ENCODE measurements at places on chromosomes 3 and 15.

- no peak for DNase-seq
These were observed 266.7 kb downstream of the CNTN3 start for GRCh38 chr3:74347563-74348268.

GRCh38 chr3:135513106-135514059 is 452.1 kb upstream of the PPP2R3A start:
- DNase-seq = no peak

- DNase-seq = no peak
These were observed 224.2 kb downstream of the MINAR1 start for GRCh38 chr15:79656151-79657000.

DNA sequence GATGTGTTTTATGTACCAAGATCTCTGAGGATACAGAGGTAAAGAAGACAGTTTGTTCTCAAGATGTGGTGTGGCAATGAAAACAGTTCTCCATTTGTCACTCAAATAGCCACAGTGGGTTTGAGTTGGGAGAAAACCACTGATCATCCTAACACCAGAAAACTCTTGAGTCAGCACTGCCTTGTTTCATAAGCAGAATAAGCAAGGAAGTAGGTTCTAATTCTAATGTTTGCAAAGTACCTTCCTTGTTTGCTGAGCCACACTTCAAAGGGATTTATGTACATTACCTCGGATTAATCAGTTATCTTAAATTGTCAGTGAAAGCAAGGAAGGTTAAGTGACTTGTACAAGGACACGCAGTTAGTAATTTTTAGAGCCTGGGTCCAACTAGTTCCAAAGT is 107.8 kb upstream of the BOC start:
- DNase-seq = no peak

DNA sequence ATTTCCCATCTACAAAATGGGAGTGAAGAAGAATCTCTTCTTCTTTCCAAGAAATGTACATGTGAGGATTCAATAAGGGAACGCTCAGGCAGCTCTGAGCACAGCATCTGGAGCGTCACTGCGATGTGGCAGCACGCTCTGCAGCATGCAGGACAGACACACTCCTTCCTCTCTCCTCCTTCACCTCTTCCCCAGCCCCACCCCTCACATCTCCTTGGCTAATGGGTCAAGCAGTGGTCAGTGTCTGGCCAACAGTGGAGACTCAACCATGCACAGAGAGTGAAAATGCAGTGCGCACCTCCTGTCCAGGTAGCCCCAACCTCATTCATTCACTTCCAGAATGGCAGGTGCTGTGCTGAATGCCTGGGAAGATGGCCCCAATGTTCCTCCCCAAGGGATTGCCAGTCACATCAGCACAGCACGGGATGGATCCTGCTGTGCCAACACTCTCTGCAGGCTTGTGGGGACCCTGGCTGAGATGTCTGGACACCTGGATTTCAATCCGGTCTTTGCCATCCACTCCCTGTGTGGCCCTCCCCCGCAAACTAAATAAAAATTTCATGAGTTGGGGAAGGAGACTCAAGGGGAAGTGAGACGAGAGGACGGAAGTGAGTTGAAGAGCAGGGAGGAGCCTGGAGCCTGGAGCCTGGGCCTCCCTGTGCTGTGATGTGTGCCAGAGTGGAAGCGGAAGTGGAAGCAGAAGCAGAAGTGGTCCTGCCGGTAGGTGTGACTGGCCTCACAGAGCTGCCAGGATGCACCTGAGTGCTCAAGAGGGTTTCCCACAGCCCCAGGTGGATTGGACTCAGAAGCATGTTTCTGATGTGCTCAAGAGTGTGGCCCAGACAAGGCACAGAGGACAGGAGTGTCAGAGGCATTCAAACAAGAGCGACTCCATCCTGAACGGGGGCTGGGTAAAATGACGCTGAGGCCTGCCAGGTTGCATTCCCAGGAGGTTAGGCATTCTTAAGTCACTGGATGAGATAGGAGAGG is 163.9 kb downstream of the SMAD6 start:
- no peak for DNase-seq

DNA sequence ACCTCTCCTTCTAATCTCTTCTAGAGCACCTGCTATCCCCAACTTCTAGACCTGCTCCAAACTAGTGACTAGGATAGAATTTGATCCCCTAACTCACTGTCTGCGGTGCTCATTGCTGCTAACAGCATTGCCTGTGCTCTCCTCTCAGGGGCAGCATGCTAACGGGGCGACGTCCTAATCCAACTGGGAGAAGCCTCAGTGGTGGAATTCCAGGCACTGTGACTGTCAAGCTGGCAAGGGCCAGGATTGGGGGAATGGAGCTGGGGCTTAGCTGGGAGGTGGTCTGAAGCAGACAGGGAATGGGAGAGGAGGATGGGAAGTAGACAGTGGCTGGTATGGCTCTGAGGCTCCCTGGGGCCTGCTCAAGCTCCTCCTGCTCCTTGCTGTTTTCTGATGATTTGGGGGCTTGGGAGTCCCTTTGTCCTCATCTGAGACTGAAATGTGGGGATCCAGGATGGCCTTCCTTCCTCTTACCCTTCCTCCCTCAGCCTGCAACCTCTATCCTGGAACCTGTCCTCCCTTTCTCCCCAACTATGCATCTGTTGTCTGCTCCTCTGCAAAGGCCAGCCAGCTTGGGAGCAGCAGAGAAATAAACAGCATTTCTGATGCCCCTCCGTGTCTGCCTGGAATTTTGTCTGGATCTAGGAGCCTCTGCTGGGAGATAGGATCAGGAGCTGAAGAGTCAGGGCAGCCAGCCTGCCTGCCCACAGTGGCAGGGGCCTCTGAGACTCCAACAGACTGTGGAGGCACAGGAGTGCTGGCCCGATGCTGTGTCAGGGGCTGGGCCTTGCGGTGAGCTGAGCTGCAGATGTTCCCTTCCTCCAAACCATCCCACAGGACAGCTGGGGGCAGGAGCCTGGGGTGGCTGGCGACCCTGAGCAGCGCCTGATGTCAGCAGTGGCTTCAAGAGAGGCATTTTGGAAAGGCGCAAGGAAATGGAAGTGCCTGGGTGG is 3.0 kb downstream of the ISLR start:
- DNase-seq = no peak

DNA sequence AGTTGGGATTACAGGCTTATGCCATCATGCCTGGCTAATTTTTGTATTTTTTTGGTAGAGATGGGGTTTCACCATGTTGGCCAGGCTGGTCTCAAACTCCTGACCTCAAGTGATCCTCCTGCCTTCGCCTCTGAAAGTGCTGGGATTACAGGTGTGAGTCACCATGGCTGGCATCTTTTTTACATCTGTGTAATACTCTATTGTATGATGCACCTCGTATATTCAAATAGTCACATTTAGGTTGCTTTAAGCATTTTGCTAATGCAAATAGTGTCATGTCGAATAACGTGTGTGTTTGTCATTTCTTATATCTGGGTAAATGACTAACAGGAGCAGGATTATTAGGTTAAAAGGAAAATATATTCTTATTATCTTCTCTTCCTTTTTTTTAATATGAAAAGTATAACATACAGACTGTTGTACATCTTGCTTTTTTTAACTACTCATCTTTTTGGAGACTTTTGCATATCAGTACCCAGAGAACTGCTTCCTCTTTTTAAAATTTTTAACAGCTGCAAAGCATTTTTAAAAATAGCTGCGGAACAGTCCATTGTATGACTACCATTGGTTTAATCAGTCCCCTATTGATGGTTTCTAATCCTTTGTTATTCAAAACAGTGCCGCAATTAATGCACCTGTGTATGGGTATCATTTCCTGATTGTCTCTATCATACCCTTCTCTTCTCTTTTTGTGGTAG is 13.4 kb downstream of the SCAMP5 start:
- DNase-seq = no peak

DNA sequence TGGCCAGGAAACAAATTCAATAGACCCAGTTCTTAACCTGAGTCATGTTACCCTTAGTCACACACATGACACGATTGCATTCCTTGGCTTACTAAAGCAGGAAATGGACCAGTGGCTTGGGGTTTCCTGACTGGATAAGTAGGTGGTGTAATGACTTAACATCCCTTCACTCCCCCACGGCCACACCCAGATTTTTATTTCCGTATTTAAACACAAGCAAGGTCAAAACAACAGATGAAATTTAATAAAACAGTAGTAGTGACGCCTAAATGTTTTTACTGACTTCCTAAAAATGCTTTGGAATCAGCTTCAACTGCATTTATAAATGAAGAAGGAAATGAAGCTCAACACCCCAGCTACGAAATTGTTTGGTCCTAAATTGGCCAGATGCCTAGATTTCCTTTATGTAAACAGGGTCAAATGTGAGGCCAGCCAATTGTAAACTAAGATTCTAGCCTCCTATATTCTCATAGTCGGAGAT is 324.3 kb downstream of the CHST2 start:
- peak; percentile 31 for DNase-seq

DNA sequence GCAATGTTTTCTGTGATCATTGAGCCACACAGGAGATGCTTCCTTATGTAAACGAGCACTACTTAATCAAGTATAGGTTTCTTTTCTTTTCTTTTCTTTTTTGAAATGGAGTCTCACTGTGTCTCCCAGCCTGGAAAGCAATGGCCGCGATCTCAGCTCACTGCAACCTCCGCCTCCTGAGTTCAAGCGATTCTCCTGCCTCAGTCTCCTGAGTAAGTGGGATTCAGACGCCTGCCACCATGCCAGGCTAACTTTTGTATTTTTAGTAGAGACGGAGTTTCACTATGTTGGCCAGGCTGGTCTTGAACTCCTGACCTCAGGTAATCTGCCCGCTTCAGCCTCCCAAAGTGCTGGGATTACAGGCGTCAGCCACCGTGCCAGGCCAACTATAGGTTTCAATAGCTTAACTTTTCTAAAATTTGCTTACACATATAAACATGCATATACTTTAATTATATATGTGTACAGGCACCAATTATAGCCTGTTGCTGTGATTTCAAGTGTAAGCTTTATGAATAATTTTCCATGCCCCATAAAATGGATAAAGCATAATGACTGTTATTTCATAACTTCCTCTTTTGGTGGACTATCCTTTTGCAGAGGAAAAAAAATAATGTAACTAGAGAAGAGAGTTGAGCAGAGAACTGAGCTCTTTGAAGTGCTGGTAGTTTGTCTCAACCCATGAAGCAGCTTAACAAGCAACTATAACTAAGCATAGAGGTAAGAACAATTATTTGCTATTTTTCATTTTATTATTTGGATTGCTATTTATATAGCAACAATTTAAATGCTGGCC is 24.8 kb upstream of the MBNL1 start:
- DNase-seq = peak; percentile 44

DNA sequence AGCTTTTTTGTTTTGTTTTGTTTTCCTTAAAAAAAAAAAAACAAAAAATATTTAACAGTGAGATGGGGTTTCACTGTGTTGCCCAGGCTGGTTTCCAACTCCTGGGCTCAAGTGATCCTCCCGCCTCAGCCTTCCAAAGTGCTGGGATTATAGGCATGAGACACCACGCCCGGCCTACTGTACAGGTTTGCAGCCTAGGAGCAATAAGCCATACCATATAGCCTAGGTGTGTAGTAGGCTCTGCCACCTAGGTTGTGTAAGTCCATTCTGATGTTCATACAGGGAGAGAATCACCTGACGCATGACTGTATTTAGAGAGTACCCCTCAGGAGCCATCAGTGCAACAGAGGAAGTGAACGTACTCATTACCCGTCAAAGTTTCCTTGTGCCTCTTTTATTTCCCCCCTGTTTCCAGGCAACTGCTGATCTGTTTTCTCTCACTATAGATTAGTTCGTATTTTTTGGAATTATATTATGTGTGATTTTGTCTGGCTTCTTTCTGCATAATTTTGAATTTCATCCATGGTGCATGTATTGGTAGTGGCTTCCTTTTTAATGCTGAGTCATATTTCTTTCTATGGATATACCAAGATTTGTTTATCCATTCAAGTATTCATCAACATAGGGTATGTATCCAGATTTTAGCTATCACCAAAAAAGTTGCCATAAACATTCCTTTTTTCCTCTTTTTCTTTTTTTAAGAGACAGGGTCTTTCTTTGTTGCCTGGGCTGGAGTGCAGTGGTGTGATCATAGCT is 9.9 kb downstream of the ACAD9 start:
- no peak for DNase-seq

DNA sequence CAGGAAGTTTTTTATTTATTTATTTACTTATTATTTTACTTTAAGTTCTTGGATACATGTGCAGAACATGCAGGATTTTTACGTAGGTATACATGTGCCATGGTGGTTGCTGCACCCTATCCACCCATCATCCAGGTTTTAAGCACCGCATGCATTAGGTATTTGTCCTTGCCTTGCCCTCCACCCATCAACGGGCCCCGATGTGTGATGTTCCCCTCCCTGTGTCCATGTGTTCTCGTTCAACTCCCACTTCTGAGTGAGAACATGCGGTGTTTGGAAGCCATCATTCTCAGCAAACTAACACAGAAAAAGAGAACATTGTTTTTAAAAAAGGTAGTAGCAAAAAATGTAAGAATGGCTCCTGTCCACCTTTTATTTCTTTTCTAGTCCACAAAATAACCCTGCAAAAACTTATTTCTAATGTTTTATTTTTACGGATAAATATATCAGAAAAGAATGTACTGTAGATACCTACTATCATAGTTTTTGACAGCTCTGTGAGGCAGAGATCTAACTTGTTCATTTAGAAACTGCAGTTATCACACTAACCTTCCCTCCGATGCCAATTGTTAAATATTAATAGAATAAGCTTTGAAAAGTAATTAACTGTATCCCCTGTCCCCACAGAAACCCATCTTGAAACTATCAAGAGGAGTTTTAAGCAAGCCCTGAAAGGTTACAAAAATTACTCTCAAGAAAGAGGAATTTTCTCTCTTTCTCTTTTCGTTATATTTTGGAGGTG is 189.2 kb downstream of the LPP start:
- DNase-seq = no peak

DNA sequence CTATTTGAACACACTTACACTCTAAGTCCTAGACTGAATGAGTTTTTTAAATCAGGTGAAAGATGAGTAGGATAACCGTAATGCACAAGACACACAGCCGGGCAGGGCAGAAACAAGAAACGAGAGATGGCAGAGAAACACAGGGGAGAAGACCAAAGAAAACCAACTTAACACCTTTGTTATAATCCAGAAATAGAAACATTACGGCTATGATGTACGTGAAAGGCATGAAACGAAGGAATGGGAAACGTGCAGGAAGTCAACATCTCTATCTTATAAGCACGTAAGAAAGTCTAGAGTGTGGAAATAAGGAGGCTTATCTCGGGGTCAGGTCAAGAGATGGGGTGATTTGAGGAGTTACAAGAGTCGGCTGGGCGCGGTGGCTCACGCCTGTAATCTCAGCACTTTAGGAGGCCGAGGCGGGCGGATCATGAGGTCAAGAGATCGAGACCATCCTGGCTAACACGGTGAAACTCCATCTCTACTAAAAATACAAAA is 1.9 kb upstream of the TNFSF10 start:
- no peak for DNase-seq

- DNase-seq = no peak
These were observed 290.5 kb downstream of the NAALADL2 start for GRCh38 chr3:175149675-175150074.

GRCh38 chr15:55289011-55289745 is 435 bp downstream of the RAB27A start:
- DNase-seq = peak; percentile 48

- no peak for DNase-seq
These were observed 63.2 kb upstream of the SPPL2A start for GRCh38 chr15:50828610-50829206.

Data from activated CD4-positive, alpha-beta T cell treated with anti-CD3 and anti-CD28 coated beads, Interleukin-2, amount 10 ng/mL, durations not matched to agents 7 days and 5 days (primary cell).